ENCODE measurements at places on chromosomes 4 and X.

GRCh38 chr4:184544788-184545409, 70.5 kb upstream of the IRF2 start:
- DNase-seq: no peak

- no peak for DNase-seq
These were observed at the start of gene TXK for GRCh38 chr4:48134081-48134480. TSS of gene TXK (minus strand) at chr4:48134250. CDS start at chr4:48134170, 80 bp downstream.

GRCh38 chrX:153576961-153577360, 22.0 kb downstream of the CCNQ start:
- no peak for DNase-seq

GRCh38 chrX:54921427-54922021, 900 bp downstream of the TRO start:
- peak; percentile 52 for DNase-seq

DNA sequence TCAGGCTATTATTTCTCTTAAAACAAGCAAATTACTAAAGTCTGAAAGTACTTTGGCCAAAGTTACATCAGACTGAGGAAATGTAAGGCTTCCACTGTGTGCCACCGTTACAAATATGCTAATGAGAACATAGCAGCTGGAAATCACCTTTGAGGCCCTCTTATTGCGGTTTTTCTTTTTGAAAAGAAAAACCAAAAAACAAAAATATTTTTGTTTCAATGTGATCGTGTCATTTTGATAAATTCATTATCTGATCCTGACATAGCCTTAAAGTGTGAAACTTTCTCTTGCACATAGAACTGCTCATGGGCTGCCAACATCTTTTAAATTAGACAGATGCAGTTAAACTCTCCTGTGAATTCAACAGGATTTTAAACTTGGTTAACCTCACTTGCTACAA, 2.8 kb upstream of the TIFA start:
- no peak for DNase-seq

GRCh38 chrX:110086162-110086915, 83.4 kb downstream of the TMEM164 start:
- DNase-seq: no peak

DNA sequence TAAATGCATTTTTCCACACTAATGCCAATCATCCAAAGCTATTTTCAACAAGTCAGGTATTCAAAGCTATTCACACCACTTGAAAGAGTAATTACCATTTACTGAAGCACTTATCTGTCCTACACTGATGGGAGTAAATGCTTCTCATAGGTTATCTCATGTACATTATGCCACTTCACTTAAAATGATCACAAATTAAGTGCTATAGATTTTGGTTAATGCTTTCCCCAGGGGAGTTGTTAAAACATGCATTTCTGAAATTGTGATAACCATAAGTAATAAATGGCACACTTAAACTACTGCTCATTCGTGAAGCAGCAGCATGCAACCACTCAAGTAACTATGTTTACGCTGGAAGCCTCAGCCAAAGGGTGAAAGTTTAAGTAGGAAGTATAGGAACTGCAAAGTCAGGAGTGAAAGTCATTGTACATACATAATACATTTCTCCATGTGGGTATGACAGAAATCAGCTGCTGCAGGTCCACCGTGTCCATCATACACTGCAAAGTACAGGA, 6.6 kb downstream of the PPM1K start:
- no peak for DNase-seq

DNA sequence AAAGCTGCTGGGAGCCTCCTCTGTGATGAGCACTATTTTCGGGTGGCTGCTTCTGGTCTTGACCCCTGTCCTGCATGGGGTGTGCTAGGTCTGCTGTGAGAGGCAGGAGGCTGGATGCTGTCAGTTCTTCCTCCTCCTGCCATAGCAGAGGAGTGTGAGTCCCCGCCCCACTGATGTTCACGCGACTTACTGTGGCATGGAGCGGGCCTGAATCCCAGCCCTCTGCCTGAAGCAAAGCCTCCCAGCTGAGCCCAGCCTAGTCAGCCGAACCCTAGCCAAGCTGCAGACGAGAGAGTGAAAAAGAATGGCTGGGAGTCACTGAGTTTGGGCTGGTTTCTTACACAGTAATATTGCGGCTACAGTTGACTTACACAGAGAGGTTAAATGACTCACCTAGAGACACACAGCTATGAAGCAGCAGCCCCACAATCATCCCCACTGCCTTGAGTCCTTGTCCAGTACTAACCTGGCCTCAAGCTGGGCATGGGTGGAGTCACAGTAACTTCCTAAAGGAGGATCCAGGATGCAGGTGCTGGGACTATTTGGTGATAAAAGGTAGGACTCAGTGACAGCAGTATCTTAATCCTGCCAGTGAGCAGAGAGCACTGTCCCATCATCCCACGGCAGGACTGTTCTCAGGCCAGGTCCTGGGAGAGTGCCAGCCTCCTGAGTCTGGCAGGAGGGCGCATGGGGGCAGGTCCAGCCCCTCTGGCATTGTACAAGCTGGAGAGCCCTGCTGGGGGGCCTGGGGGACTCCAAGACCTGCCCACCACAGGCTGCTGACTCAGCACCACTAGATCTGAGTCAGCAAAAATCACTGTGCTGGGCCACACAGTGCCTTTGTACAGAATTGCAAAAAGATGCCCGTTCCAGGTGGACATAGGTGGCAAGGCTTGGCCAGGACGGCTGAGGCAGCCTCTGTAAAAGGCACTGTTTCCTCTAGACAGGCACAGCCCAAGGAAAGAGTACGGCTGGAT, 60.4 kb upstream of the CRMP1 start:
- DNase-seq: no peak

DNA sequence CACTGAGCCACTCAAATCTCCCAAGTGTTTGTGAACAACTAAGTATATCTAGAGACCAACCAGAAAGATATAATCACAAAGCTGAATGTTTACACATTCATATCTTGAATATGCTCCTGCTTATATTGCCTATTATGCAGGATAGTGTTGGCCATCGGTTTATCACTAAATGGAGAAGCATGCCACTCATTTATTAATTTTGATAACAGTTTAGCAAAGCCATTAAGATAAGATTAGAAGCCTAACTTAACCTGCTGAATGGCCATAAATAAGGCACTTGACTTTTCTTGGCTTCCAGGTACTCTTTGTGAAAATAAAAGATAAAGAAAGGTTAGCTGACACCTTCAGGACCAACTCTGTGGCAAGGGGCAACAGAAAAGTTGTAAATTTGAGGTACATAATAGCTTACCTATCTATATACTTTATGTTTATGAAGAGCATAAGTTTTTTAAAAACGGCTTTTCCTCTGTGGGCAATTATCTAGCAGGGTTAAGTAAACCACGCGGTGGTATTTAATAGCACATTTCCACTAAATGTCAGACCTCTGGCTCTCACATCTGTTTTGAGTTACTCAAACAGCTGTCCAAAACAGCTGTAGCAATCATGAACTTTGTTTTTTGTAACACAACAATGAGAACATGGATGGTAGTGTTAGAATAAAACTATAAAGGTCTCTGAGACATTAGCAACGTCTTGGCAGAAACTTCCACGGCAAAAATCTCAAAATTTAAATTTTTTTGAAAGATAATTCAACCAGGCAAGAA, 58.8 kb upstream of the FTHL17 start:
- DNase-seq: no peak

- no peak for DNase-seq
These were observed 6.0 kb downstream of the PDLIM5 start for GRCh38 chr4:94457692-94458106.

DNA sequence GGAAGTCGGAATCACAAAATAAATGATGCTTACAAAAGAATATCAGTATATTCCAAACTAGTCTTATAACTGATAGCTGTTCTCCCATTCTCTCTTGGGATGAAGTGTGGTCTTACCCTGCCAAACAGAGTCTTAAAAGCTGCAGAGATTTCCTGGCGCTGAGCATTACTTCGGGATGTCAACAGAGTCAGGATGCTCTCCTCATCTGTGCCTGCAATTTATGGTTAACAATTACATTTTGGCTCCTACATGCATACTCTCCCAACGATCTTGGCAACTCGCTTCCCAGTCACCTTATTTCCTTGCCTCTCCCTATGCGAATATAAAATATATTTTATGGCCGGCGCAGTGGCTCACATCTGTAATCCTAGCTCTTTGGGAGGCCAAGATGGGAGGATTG, 12.2 kb downstream of the ANXA5 start:
- no peak for DNase-seq

DNA sequence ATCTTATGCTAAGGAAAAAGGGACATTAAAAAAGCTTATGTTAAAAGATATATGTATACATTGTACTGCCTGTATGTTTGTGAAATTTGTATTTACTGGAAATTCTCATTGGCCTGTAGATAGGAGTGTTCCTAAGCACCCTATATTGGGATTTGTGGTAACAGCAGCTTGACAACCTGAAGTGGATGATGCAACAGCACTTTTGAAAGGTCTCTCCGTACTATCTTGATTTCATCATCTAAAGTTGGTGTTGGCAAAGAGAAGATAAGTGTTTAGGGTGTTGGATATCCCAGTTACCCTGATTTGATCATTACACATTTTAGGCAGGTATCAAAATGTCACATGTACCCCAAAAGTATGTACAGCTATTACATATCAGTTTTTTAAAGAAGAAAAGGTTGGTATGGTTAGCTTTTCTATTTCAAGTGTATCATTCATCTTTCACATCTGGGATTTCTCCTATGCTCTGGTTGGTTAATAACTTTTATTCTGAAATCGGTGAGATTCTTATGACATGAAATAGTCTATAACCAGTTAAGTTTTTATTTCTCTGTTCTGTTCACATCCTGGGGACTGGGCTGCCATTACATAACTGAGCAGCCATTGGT, 10.3 kb downstream of the HADH start:
- DNase-seq: no peak

DNA sequence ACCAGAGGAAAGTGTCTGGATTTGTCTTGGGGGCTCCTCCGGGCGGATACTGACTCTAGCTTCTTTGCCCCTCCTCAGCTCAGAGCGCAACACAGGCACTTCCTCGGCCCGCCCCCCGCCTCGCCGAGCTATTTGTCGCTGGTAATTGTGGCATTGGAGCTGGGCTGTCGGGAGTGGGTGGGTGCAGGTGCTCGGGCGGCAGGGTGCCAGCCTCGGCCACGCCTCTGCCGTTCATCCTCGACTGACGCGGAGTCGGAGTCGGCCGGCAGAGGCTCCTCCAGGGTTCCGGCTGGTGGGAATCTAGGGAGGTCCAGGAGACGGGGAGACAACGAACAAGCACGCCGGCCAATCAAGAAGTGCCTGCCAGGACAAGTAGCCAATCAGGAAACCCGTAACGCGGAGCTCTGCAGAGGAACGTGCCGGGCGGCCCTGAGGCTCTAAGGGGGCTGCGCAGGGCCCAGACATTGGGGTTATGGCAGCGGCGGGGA, 3.9 kb upstream of the SYN1 start:
- peak; percentile 72 for DNase-seq

- DNase-seq: peak; percentile 29
These were observed 2.9 kb downstream of the PDGFRA start for GRCh38 chr4:54231768-54232688.

DNA sequence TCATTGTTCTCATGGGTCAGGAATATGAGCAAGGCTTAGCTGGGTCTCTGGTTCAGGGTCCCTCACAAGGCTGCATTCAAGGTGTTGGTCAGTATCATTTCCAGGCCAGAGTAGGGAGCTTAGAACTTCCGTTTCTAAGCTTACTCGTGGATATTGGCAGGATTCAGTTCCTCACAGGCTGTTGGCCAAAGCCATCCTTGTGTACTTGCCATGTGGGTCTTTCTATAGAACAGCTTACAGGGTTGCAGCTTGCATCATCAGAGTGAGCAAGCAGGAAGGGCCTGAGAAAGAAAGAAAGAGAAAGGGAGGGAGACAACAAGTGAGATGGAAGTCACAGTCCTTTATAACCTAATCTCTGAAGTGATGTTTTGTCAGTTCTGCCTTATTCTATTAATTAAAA, 5.1 kb upstream of the LIMCH1 start:
- no peak for DNase-seq

DNA sequence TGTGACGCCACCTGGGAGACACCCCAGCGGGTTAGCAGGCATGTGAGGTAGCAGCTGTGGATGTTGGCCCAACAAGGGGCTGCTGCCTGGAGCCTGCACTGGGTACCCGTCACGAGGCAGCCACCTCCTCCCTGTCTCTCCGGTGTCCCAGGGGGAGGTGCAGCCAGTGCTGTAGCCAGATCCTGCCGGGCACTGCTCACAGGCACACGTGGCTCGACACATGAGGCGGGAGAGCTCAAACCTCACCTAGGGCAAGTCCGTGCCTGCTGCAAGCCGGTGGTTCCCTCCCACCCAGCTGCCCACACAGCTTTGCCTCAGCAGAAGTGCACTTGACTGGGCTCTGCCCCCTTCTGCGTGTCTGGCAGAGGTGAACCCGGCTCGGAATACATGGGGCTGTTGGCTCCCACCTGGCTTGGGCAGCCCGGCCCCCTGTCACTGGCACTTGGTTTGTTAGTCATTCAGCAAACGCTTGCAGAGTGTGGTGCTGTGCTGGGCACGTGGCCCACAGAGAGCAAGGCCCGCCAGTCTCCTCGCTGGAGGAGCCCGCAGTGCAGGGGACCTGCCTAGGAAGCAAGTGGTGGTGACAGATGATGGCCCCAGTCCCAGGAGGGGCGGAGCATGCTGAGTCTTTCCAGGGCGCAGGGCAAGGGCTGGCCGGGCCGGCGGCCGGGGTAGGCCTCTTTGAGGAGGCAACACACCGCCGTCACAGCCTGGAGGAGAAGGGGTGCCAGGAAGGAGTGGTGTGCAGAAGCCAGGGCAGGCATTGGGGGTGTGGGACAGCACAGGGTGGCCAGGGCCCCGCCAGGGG, 10.1 kb upstream of the SH3TC1 start:
- peak; percentile 72 for DNase-seq

GRCh38 chr4:145436796-145437195, 44.9 kb upstream of the SMAD1 start:
- no peak for DNase-seq

DNA sequence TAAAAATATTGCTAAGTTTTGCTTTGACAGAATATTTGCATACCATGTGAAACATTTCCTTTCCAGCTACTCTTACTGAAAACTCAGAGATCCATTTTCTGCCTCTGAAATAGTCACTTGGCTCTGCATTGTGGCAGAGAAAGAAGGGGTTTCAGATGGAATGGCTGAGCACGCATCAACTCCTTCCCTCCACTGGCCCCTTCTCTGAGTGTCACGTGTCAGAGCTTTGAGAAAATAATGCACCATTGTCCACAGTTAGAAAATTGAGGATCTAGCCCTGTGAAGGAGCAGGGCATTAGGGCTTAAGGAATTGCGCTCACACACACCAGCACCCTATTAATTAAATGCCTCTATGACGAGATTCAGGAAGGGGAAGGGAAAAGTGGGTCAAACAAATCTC, 78.8 kb upstream of the FAT4 start:
- no peak for DNase-seq
